ENCODE measurements at places on chromosomes 12 and 14. TPM values are rescaled to one million over a fixed set of nuclear protein-coding genes. Genes with fewer than 3 reads are reported as not detected.

Gene CDC42BPB
- 5.5 TPM for total RNA-seq

Gene TRHDE
- total RNA-seq = not detected

Gene AICDA
- not detected for total RNA-seq

Gene NOS1
- total RNA-seq = not detected

Gene SRGAP1
- total RNA-seq = not detected

Gene MIS18BP1
- 26.7 TPM for total RNA-seq

Gene DPF3
- 0.70 TPM for total RNA-seq

Gene CCDC63
- total RNA-seq = not detected

Gene DLGAP5
- 0.41 TPM for total RNA-seq

Gene AMN1
- 12.2 TPM for total RNA-seq

Gene TMEM132C
- not detected for total RNA-seq

Gene MEG3
- total RNA-seq = 3.4 TPM

Gene P2RX4
- 36.2 TPM for total RNA-seq

Gene LUM
- total RNA-seq = not detected

Gene KCNJ8
- not detected for total RNA-seq

Gene EIF2B2
- 29.2 TPM for total RNA-seq

Gene HOXC13
- total RNA-seq = 0.12 TPM

Gene GLT8D2
- not detected for total RNA-seq

Gene NCKAP5L
- total RNA-seq = 11.1 TPM

Gene TBX5
- 0.13 TPM for total RNA-seq

Gene RHEBL1
- total RNA-seq = 4.6 TPM

Gene DBX2
- not detected for total RNA-seq

Gene CLEC4A
- 0.44 TPM for total RNA-seq

Gene PMCH
- total RNA-seq = not detected

Gene ASIC1
- total RNA-seq = 9.1 TPM

Gene C12orf50
- total RNA-seq = 0.07 TPM

Gene TMEM30B
- 2.1 TPM for total RNA-seq

Gene P2RX2
- not detected for total RNA-seq

Gene BICD1
- 17.2 TPM for total RNA-seq

Gene SLC5A8
- not detected for total RNA-seq

Gene TCL1B
- total RNA-seq = 0.88 TPM

Gene NFKBIA
- 129 TPM for total RNA-seq

Gene KSR2
- total RNA-seq = 0.09 TPM

Gene MOAP1
- total RNA-seq = 96.1 TPM

Gene RFX4
- not detected for total RNA-seq

Gene PNN
- 104 TPM for total RNA-seq

Gene RNASE1
- total RNA-seq = not detected

Gene CFAP251
- total RNA-seq = 0.59 TPM

Gene SYNDIG1L
- total RNA-seq = not detected

Gene PTMS
- 10.6 TPM for total RNA-seq

Gene KRT72
- total RNA-seq = 12.1 TPM

Gene MANSC4
- total RNA-seq = not detected

Gene RTN1
- total RNA-seq = 0.25 TPM

Gene FGF6
- total RNA-seq = not detected

Gene CEP170B
- 5.4 TPM for total RNA-seq

Measured in T-cell (primary cell).